Tongue (tissue), 3 donors: ENCODE measurements at places on chromosomes 7 and 10.
A peak's percentile ranks its signal among the peaks of the same experiment; 100 is the strongest.

GRCh38 chr7:68733219-68734153 lies 864.8 kb upstream of the AUTS2 start:
- DNase-seq: peak; percentile 37

DNA sequence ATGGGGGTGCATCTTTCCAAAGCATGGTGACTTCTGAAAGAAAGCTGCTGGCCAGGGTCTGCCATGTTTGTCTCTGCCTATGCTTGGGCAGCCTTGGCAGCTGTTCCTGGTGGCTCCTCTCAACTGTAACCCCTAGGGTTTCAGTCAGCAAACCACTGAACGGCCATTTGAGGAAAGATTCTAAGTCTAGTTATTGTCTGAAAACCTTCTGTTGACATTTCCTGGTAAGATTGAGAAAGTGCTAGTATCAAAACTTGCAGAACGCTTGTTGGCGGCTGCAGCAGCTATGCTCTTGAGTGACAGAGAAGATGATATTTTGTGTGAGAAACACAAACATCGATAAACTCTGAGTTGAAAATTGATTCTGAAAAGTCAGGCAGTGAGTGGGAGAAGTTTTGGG lies 523.1 kb downstream of the LRMDA start:
- no peak for DNase-seq

- no peak for DNase-seq
These were observed 64.1 kb downstream of the PTPRZ1 start for GRCh38 chr7:121936951-121937623.

DNA sequence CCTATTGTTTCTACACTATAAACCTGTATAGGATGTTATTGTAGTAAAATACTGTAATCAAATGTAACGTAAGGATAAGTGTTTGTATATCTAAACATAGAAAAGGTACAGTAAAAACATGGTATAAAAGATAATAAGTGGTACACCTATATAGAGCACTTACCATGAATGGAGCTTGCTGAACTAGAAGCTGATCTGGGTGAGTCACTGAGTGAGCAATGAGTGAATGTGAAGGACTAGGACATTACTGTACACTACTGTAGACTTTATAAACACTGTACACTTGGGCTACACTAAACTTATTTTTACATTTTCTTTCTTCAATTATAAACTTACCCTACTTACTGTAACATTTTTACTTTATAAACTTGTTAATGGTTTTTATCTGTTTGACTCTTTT lies 732.9 kb upstream of the LRRN3 start:
- no peak for DNase-seq

DNA sequence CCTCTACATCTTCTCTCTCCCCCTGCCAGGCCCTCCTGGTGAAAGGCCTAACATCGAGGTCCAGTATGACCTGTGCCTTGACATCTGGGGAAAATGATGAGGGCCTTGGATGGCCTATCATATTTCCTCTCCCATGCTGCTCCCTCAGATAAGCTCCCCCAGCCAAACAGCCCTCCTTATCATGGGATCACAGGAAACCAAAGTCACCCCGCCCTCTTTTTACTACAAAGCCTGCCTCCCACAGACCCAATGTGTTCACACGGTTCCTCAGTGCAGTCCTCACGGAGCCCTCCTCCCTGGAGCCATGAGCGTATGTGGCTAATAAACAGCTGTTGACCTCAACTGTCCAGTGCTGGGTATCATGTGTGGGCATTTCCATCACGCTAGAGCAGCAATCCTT lies 32.0 kb downstream of the C10orf90 start:
- no peak for DNase-seq

- DNase-seq: no peak
These were observed 37.5 kb downstream of the TNS3 start for GRCh38 chr7:47544416-47544815.

GRCh38 chr7:123655614-123656013 lies at the start of gene LMOD2:
LMOD2 (plus strand) TSS chr7:123655866; CDS start chr7:123655964, 98 bp downstream.
- peak; percentile 78 for DNase-seq

GRCh38 chr7:39693812-39694211 lies 70.4 kb downstream of the RALA start:
- no peak for DNase-seq

- DNase-seq: no peak
These were observed 12.3 kb downstream of the ERCC6 start for GRCh38 chr10:49526619-49527018.

- DNase-seq: no peak
These were observed 369.6 kb upstream of the VWC2 start for GRCh38 chr7:49403844-49404243.

- no peak for DNase-seq
These were observed 35.5 kb downstream of the IDE start for GRCh38 chr10:92538231-92538958.

DNA sequence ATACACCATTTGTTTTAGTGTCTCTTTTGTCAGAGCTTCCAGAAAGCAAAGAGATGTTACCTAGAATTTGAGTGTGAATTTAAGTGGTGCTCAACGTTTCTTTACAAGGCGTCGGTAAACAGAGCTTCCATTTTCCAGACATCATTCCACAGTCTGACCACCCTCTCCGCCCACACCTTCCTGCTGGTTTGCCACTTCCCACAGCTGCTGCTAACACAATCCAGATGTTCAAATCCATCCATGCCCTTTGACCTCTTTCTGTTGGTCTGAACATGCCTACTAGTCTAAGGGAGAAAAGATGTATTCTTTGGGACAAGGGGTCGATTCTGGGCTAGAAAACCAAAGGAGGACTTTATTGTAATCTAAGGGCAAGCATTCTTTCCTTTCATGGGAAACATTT lies 86.1 kb downstream of the FAM107B start:
- DNase-seq: peak; percentile 42

GRCh38 chr7:1492221-1492620 lies 12.0 kb downstream of the INTS1 start:
- no peak for DNase-seq

DNA sequence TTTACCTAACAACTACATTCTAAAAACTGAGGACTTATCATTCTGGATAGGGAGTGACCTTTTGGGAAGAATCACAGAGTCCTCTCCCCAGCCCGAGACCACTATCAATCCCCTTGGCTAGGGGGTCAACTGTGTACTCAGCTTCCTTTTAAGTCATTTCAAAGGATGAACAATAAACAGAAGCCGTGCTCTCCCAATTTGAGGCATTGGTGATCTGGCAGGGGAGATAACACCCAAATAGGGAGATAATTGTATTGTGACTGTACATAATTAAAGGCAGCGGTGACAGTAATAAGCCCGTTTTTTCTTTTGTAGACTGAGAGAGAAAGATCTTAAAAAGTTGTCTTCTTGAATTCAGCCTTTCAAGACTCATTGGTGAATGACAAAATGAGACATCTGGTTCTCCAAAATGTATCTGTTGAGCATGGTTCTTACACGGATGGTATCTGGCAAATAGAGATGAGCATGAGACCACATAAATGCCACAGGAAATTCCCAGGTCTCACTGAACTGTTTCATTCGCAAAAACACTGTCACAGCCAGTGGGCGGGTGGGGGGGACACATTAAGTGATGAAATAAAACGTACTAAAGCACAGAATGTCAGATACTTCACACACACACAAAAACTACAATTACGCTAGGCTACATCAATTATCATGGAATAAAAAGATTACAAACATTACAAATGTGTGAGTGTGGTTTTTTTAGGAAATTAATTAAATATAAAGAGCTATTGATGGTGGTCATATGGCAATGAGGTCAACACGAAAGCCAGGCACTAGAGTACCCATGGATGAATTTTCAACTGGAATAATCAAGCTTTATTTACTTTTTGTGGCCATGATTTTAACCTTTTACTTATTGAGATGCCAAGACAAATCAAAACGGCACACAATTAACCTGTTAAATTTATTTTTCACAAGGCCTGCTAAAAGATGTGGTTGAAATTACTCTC lies 108.4 kb downstream of the HIPK2 start:
- DNase-seq: no peak

DNA sequence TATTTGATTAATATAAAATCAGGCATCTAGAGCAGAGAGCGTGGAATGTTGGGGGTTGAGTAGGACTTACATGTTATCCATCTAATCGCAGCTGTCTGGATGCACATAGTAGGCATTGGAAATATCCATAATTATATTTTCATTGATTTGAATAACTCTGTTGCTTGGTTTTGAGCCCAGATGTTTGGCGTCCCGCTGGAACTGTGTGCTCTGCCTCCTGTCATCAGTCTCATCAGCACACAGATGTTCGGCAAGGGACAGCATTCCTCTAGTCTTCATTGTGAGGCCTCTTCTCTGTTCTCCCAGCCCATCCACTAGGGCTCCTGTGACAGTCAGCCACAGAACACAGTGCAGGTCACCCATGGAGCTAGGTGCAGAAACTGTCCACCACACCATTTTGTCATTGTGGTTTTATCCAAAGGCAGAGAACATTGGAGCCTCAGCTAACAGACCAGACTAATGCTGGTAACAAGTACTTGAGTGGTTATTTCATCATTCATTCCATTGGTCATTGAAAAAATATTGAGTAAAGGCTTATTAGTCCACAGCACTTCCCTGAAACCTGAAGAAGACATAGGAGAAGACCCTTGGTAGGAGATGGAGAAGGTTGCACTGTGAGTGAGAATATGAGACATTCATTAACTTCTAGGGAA lies 927.4 kb downstream of the LRMDA start:
- DNase-seq: peak; percentile 54

- no peak for DNase-seq
These were observed 103.3 kb downstream of the ACTR3B start for GRCh38 chr7:152862856-152863255.

DNA sequence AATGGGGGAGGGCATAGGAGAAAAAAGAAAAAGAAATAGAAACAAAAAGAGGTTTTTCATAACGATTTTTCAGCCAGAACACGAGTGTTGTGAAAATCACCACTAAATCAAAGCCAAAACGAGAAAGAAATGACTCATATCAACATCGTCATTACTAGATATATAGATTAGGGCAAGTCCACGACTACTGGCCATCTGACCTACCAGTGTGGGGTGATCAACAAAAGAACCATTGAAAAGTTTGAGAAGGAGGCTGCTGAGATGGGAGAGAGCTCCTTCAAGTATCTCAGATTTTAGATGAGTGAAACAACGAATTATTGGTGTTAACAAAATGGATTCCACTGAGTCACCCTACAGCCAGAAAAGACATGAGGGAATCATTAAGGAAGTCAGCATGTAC lies 33.5 kb upstream of the ABCB5 start:
- no peak for DNase-seq

DNA sequence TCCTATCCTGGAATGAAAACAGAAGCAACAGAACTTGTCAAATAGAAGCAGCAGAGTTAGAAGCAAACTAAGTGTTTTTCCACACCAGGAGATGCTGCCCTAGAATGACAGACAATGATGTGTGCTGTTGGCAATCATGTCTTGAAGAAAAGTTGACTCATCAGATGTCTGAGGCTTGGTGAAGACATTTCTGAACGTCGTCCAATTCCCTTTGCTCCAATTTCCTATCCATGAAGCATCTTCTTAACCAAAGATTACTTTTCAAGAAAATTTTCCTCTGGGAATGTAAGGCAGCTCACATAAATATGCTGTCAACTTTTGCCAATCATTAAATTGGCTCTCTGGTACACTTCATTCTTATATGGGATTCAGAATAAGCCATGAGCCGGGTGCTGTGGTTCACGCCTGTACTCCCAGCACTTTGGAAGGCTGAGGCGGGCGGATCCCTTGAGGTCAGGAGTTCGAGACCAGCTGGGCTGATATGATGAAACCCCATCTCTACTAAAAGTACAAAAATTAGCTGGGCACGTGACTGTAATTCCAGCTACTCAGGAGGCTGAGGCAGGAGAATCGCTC lies 34.6 kb downstream of the MALSU1 start:
- DNase-seq: peak; percentile 67

DNA sequence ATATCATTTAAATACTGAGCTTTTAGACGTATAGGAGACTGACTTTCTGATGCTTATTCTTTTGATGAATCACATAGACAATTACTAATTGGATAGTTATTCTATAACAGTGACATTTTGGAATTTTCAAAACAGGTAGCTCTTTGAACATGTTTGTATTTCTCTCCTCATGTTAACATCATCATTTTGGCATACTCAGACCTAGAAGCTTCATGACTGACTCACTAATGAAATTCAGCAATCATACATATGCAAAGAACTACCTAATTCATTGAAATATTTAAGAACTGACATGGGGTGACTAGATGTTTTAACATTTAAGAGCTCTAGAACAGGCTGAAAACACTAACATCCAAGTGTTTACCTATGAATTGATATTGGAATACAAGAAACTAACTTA lies 192.3 kb downstream of the VTI1A start:
- DNase-seq: no peak

- DNase-seq: no peak
These were observed 101.7 kb downstream of the PTN start for GRCh38 chr7:137241655-137242360.

- no peak for DNase-seq
These were observed 89.4 kb upstream of the C1QL3 start for GRCh38 chr10:16611037-16611436.

GRCh38 chr10:44922021-44922420 lies 10.9 kb downstream of the TMEM72 start:
- no peak for DNase-seq

GRCh38 chr10:124238367-124238766 lies 145.0 kb upstream of the CHST15 start:
- no peak for DNase-seq

DNA sequence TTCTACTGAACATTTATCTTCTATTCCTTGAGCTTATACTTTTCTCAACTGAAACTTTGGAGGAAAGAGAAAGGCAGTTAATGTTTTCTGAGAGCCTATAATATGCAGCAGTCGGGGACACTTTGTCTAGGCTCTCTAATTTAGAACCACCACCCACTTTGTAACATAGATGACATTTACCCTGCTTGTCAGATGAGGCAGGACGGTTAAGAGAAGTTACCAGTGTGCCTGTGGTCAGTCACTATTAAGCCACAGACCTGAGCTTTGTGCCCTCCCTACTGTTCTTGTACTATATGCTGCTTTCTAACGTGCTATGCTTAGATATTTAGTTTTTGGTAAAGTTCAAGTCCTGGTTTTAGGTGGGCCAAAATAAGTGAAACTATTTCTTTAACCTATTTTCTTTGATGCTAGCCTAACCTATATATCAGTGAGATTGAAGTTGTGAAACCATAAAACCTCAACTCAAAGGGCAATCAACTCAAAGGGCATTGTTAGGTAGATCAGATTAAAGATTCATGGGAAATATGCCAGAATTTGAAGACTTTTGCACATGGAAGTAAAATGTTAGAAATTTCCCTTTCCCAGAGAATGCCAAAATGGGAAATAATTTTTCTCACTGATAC lies 156.5 kb upstream of the AGR3 start:
- DNase-seq: no peak

DNA sequence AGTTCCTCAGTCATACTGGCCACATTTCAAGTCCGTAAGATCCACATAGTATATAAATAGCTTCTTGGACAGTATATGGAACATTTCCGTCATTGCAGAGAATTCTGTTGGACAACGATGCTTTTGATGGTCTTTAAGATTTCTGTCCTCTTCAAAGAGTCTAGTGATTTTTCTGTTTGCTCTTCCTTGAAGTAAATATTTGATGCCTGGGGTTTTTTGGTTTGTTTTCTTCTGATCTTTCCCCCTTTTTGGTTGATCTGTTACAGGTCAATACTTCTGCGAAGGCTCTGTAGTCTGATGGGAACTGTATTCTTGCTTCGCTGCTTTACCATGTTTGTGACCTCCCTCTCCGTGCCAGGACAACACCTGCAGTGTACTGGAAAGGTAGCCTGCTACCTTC lies 42.3 kb upstream of the VDAC2 start:
- DNase-seq: no peak

- no peak for DNase-seq
These were observed 146.3 kb upstream of the SP8 start for GRCh38 chr7:20932785-20933527.
